ENCODE measurements at places on chromosomes 4 and X.

- DNase-seq: no peak
Measured at GRCh38 chr4:163087805-163088204, 78.9 kb downstream of the NAF1 start.

DNA sequence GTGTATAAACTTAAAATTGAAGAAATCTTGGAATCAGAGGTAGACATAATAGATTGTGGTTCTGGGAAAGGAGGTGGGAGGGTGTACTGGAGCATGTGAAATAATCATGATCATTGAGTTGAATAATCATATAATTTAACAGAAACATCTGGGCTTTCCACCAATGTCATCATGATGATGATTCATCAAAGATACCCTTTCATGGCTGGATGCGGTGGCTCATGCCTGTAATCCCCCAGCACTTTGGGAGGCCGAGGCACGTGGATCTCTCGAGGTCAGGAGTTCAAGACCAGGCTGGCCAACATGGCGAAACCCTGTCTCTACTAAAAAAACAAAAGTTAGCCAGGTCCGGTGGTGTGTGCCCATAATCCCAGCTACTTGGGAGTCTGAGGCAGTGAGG lies 6.7 kb upstream of the RUFY3 start:
- no peak for DNase-seq

DNA sequence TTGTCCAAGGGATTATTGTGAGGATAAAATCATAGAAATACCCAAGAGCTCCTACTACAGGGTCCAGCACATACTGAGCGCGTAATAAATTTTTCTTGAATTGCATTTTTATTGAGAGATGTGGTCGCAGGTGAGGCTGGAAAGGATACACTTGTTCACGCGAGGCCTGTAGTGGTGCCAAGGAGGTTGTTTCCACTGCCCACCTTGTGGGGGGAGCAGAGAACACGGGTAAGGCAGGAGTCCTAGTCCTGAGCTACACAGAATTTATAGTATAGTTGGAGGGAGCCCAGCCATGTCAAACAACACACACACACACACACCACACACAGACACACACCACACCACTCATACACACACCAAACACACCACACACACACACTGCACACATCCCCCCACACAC lies 31.8 kb upstream of the CYP4V2 start:
- DNase-seq: no peak

DNA sequence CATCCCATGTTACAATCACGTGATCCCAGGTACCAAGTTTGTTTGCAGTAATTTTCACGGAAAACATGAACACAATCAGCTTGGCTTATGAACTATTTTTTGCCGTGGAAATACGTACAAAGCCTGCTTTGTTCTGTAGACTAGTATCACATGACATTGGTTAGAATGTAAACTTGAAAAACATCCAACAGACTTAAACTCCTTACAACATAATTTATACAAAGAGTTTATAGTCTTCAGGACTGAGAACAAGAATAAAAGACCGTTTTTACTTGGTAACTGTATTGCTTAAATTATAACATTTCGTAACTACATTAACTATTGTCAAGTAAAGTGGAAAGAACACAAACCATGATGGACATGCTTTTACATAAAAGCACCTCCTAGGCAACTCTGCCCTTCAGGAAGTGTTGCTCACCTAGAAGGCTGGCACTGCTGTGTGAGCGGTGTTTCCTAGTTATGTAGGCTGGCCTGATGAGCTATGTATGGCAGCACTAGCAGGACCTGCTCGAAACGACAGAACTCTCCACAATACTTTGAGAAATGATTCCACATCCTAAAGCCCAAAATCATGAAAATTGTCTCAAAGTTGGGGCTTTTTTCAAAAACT lies 41.8 kb upstream of the WDR1 start:
- DNase-seq: no peak

DNA sequence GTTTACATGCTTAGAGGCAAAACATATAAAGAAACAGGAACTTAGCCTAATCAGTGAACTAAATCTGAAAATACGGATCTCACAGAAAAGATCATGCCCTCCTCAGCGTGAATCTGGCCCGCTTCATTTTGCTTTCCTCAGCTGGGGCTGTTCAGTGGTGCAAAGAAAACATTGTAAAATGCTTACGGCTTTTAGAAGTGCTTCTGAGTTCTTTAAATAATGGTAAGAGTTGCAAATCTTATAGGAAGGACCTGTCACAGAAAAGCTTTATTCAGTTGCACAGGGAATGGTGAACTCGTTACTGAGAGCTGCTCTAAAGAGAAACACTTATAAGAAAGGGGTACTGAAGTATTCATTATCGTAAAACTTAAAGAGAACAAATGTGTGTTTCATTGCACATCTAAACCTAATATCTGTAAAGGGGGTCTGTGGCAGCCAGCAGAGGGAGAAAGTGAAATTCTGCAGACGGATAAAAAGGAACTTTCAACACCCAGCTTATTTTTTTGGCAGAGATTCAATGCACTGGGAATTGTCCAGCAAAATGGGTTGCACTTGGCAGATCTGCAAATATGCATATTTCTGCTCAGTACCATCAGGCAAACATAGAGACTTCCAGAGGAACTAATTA lies 139.2 kb upstream of the ANK2 start:
- DNase-seq: no peak

DNA sequence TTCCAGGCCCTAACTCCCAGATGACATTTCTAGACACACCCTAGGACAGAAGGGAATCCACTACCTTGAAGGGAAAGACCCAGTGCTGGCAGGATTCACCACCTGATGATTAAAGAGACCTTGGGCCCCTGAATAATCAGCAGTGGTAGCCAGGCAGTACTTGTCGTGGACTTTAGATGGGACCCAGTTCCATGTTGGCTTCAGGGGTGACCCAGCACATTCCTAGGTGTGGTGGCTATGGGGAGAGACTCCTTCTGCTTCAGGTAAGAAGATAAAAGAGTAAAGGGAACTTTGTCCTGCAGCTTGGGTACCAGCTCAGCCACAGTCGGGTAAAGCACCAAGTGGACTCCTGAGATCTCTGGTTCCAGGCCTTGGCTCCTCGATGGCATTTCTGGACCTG lies 131.8 kb upstream of the S100G start:
- no peak for DNase-seq

DNA sequence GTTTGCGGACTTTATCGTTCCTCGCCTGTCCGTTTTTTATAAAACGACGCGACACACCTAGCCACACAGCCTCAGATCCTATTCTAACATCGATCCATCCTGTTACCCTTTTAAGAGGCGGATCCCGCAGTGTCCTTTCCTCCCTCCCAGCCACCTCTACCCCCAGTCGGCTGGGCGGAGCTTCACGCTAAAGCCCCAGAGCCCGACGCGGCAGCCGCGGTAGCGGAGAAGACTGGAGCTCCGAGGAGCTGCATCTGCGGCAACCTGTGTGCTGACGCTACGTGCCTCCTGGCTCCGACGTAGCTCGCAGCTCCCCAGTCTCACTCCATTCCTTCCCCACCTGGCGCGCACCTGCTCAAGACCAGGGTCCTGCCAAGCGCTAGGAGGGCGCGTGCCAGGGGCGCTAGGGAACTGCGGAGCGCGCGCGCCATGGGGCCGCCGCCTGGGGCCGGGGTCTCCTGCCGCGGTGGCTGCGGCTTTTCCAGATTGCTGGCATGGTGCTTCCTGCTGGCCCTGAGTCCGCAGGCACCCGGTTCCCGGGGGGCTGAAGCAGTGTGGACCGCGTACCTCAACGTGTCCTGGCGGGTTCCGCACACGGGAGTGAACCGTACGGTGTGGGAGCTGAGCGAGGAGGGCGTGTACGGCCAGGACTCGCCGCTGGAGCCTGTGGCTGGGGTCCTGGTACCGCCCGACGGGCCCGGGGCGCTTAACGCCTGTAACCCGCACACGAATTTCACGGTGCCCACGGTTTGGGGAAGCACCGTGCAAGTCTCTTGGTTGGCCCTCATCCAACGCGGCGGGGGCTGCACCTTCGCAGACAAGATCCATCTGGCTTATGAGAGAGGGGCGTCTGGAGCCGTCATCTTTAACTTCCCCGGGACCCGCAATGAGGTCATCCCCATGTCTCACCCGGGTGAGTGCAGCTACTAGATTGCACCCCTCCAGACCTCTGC lies at the start of gene RNF128:
RNF128 (plus strand) TSS at position 217 of the 953 bp plus-strand sequence; CDS start at position 430, 213 bp downstream.
- no peak for DNase-seq

DNA sequence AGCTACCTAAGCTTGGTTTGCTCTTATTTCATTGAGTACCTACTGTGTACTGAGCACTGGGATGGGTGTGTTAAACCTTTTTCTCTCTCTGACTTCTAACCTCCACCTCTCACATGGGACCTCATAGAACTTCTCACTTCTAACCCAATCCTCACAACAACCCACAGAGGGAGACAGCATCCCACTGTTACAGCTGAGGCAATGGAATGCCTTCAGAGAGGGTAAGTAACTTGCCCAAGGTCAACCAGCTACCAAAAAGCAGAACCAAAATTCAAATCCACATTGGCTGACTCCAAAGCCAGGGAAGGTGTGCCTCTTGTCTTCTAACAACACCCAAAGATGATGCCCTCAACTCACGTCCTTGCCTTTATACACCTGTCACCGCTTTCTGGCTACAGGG lies 5.4 kb downstream of the SEL1L3 start:
- no peak for DNase-seq

- no peak for DNase-seq
Measured at GRCh38 chrX:42606591-42606990, 171.4 kb downstream of the PPP1R2C start.
